Activated T-helper 1 cell treated with Interleukin-2 at 50 U/mL for 16 hours (primary cell): ENCODE measurements at places on chromosomes 1 and 21.

GRCh38 chr21:28696844-28697410 lies 295.8 kb downstream of the LTN1 start:
- no peak for DNase-seq

GRCh38 chr1:214021321-214021720 lies 33.5 kb downstream of the PROX1 start:
- DNase-seq, result no peak

- no peak for DNase-seq
Observed at GRCh38 chr1:20584890-20585289, 4.0 kb upstream of the CDA start.

DNA sequence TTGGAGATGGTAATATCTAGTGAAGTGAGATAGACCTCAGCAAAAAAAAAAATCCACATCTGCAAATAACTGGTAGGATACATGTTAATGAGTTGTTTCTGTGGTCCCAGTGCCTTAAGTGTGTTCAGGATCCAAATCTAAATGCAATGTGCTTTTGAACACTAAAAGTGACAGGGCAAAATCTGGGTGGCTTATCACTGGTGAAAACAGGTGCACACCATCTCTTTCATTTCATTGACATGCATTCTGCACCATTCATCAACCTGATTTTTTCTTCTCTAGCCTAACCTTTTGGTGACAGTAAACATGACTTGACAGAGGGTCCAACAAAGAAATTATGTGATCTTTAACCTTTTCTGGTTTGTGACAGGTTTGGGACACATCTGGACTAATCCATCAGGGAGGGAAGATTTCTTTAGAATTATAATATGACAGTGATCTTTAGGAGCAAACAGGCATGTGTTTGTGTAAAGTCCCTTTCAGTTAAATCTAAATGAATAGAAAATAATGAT lies 201.6 kb upstream of the NEGR1 start:
- DNase-seq, result no peak

DNA sequence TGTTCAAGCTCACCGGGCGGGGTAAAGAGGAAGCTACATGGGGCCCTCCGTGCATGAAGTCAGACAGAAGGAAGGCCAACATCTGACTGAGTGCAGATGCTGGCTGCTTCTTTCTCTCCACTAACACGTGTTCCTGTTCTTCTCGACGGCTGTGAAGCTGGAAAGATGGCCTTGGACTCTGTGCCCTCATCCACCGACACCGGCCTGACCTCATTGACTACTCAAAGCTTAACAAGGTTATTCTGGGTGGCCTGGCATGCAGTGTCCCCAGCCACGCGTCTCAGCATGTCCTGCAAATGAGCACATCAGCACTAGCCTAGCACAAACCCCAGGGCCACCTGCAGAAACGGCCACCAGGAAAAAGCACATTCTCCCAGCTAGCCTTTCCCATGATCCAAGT lies 41.2 kb downstream of the ACTN2 start:
- DNase-seq, result no peak

DNA sequence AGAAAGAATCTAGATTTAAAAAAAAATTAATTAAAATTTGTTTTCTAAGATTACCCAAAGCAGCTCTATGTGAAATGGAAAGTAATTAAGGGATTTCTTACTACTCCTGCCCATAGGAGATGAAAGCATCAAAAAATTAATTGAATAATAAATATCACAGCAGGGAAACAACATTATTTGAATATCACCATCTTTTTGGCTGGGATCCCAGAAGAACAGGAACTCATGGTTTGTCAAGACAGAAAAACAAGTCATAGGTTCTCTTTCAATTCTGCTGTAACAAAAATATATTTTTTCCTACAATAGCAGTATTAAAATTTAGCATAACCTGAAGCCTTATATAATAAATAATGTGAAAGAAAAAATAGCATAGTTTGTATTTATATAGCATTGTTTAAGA lies 1713.4 kb downstream of the NCAM2 start:
- DNase-seq, result no peak

DNA sequence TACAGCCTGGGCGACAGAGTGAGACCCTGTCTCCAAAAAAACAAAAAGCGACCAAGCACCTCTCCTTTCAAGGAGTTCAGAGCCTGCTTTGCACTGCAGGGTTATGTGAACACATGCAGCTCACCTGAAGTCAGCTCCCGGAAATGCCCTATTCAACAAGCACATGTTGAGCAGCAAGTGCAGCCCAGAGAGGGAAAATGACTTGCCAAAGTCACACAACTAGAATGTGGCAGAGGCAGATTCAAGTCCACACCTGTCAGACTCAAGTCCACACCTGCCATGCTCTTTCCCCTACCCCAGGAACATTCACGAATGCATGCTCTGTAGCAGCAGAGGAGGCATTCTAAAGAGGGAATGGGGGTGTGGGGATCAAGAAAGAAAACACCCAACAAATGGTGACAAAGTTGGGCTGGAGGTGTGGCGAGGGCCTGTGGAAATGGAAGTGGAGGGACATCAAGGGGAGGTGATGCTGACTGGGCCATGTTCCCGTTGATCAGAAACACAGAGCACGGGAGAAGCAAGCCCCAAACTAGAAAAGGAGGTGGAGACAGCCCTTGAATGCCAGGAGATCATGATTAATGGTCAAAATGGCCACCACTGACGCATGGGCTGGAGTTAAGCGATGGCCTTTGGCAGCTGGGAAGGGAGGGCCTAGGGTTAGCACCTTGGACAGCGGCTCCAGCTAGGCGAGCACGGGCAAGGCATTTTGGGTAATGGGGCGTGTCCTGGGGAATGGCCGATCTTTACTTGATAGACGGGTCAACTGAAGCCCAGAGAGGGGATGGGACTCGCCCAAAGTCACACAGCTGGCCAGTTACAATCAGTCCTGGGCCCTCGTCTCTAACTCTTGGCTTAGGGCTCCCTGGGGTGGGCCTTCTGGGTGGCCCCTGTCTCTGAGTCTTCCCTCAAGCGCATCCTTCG lies 21.5 kb downstream of the RAP1GAP start:
- DNase-seq, result no peak

- DNase-seq, result no peak
Observed at GRCh38 chr1:81119319-81119718, 681.4 kb upstream of the ADGRL2 start.
